ENCODE measurements at places on chromosomes 7 and 10. TPM values are rescaled to one million over a fixed set of nuclear protein-coding genes. Genes with fewer than 3 reads are reported as not detected.

ITPRID1 gene
- not detected for total RNA-seq

CASTOR2 gene
- total RNA-seq, result 7.2 TPM

SMARCD3 gene
- total RNA-seq, result 4.1 TPM

CDK5 gene
- total RNA-seq, result 33.5 TPM

FERD3L gene
- total RNA-seq, result not detected

SPAM1 gene
- total RNA-seq, result not detected

CSTF2T gene
- total RNA-seq, result 20.8 TPM

CHRM2 gene
- total RNA-seq, result not detected

PDK4 gene
- total RNA-seq, result 4.2 TPM

ALDH18A1 gene
- total RNA-seq, result 113 TPM

HOXA11 gene
- total RNA-seq, result 0.09 TPM

IFIT1B gene
- not detected for total RNA-seq

MOGAT3 gene
- not detected for total RNA-seq

EMX2 gene
- under 0.01 TPM for total RNA-seq

Measured in endothelial cell of coronary artery (primary cell).